ENCODE measurements at places on chromosomes 2 and 18. TPM values are rescaled to one million over a fixed set of nuclear protein-coding genes. Genes with fewer than 3 reads are reported as not detected.

CPLX4 gene
- total RNA-seq, result not detected

CAPN14 gene
- not detected for total RNA-seq

SCN1A gene
- not detected for total RNA-seq

SERPINB11 gene
- 0.17 TPM for total RNA-seq

MYO3B gene
- total RNA-seq, result not detected

CPO gene
- not detected for total RNA-seq

COL3A1 gene
- total RNA-seq, result 0.15 TPM

FBLN7 gene
- 0.37 TPM for total RNA-seq

UGT1A3 gene
- total RNA-seq, result not detected

SNTG2 gene
- total RNA-seq, result not detected

FBXO15 gene
- total RNA-seq, result 0.29 TPM

GAL3ST2 gene
- total RNA-seq, result 0.13 TPM

EGR4 gene
- total RNA-seq, result 0.09 TPM

MAL gene
- total RNA-seq, result not detected

REG3A gene
- total RNA-seq, result not detected

PLCD4 gene
- total RNA-seq, result 0.29 TPM

LAMA1 gene
- 0.17 TPM for total RNA-seq

PLEKHH2 gene
- total RNA-seq, result 2.3 TPM

DSG4 gene
- not detected for total RNA-seq

SIX3 gene
- 0.39 TPM for total RNA-seq

BCL2 gene
- 0.53 TPM for total RNA-seq

LOXHD1 gene
- not detected for total RNA-seq

ASB3 gene
- total RNA-seq, result 9.1 TPM

CD207 gene
- total RNA-seq, result not detected

VWC2L gene
- total RNA-seq, result not detected
